Right cardiac atrium (tissue), 5 donors: ENCODE measurements at places on chromosomes 1 and 21. TPM values are rescaled to one million over a fixed set of nuclear protein-coding genes. Genes with fewer than 3 reads are reported as not detected.

GRCh38 chr1:118388301-118388959, 203.4 kb upstream of the SPAG17 start:
- DNase-seq = no peak

- no peak for DNase-seq
Observed at GRCh38 chr1:162141281-162142054, 72.0 kb downstream of the NOS1AP start.

- DNase-seq = peak; percentile 50
Observed at GRCh38 chr1:201486187-201486586, 17.2 kb upstream of the PHLDA3 start.

- DNase-seq = no peak
Observed at GRCh38 chr1:193841857-193842256, 655.4 kb upstream of the B3GALT2 start.

DNA sequence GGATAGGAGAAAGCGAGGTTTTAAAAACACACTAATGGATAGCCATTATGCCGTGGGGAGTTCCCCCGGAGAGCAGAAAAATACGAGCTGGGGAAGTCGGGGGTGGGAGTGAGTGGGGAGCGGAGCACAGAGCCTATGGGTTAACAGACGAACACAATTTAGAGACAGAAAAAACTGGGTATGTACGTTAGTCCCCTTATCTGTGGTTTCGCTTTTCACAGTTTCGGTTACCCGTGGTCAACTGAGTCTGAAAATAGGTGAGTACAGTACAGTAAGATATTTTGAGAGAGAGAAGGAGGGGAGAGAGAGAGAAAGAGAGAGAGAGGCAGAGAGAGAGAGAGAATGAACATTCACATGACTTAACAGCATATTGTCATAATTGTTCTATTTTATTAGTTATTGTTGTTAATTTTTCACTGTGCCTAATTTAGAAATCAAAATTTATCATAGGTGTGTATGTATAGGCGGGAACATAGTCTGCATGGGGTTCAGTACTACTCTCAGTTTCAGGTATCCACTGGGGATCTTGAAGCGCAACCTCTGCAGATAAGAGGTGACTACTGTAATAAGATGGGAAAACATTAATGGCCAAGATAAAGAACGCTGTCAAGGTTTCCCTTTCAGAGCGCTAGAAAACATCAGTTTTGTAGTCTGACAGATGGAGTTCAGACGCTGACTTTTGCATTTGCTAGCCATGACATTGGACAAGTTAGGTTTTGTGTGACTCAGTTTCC, 125.6 kb upstream of the LMO4 start:
- DNase-seq = no peak

DNA sequence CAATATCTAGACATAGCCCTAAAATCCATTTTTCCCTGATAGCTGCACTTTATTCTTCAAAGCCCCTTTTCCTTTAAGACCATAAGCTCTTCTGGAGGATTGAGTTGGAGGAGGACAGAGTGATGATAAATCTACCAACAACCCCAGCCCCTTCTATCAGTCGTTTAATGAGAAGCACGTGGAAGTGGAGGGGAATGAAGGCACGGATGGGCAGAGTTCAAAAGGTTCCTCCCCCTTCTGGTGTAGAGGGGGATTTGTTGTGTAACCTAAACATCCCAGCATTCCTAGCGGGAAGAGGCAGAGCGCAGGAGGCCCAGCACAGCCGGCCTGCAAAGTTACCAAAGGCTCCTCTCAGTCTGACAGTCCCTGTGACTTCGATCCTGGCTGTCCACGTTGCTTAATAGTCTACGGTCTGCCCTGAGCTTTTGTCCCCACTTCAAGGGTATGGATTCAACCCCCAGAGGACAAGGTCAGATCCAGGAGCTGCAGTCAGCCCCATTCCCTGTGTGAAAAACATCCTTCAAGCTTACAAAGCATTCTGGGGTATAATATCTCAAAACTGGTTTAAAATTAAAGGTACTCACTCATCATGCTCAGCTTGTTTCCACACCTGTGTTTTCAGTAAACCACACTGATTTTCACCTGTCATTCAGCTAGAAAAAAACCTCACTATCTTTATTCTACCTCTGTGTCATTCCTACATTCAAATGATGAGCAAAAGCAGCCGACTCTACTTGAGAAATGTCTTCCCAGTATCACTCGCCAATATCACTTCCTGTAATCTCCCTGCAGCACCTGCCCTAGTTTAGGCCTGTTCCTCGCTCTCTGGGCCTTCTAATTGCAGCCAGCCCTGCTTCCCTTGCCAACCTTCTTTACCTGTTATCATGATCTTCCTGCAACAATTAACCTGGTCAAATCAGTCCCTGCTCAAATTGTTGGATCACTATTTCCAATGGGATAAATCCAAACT, 117.9 kb downstream of the PLPP3 start:
- no peak for DNase-seq

DNA sequence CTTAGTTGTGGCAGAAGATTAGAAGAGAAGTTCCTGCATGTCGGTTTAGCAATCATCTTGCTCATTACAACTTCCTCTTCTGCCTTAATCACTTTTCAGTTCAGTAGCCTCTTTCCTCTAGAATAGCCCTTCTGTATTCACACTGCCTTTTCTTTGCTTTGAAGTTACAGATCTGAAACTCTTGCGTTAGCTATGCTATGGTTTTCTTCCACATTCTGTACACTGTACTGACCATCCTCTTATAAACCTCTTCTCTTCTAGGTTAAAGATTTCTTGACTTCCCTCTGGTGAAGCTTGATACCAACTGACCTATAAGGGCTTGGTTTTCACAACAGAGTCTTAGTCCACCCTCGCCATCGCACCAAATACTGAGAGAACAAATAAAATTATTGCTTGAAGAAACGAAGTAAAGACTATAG, 35.0 kb downstream of the C21orf91 start:
- DNase-seq = no peak

- DNase-seq = peak; percentile 75
Observed at GRCh38 chr1:212557739-212558692, 50.5 kb upstream of the ATF3 start.

- DNase-seq = no peak
Observed at GRCh38 chr1:161051219-161051618, 5.4 kb upstream of the USF1 start.

GRCh38 chr1:53582211-53583020, 123.2 kb downstream of the DMRTB1 start:
- no peak for DNase-seq

DNA sequence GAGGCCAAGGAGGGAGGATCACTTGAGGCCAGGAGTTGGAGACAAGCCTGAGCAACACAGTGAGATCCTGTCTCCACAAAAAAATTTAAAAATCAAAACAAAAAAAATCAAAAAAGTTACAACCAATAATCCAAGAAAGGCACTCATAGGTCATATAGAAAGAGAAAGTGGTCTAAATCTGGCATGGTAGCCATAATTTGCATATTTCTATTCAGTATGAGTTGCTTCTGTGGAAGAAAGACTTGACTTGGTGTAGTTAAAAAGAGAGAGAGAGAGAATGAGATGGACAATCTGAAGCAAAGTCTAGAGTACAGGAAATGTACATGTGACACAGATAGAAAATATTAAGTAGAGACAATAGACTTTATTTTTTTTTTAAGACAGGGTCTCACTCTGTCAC, 22.5 kb downstream of the JMJD4 start:
- no peak for DNase-seq

DNA sequence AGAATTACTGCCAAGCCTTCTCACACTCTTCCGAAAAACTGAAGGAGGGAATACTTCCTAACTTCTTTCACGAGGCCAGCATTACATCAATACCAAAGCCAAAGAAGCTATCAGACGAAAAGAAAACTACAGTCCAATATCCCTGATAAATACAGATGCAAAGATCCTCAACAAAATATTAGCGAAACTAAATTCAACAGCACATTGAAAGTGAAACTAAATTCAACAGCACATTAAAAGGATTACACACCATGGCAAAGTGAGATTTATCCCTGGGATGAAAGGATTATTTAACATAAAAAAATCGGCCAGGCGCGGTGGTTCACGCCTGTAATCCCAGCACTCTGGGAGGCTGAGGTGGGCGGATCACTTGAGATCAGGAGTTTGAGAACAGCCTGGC, 176.8 kb downstream of the FAF1 start:
- no peak for DNase-seq

DNA sequence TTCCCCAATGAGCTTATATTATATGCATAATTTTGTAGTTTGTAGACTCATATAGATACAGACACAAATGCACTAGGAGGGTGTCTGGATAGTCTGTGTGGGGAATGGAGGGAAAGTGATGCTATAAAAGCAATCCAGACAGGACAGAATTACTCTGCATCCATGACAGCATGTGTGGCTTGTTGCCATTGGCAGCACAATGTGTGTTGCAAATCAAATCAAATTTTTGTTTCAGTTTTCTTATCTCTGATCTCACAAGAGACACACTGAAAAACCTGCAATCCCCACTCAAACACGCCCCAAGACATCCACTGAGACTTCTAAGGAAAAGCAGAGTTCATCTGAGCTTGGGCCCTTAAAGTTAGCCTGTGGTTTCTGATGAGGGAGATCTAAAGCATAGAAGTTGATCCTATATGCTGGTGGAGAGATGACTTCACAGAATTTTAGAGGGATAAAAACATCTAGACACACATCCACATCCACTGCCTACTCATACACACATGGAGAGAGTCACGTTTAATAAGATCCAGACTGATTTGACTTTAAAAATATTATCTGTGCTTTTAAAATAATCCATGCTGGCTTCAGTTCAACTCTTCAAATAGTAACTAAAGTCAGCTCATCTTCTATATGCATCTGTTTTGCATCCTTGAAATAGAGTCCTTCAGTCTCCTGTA, 313.0 kb upstream of the PLXNA2 start:
- DNase-seq = peak; percentile 19

DNA sequence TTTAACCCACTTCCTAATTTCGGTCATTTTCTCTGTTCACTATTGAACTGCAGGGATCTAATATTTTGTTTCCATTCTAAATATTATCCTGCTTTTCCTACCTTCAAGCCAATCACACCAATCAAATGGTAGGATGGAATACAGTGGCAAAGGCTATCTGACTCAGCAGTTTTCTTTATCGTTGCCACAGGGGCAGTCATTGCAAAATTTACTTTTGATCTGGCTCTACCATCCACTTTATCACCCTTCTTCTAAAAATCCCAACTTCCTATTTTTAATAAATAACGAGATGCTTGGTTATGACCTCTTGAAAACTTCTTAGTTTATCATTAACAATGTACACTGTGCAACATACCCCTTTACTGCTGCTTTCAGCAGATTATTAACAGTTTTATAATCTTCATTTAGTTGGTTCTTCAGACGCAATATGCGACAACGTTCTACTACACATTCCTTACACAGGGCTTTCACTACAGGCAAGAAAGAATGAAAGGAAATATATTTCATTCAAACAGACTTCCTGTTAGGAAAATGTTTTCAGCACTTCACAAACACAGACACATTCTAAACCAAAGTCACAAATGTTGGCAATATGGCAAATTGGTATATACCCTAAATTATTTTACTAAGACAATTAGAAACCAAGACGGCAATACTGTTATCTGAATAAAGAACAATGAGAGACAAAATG, 52.3 kb upstream of the RAP1GAP start:
- no peak for DNase-seq

GRCh38 chr1:32666901-32667566, 16.0 kb downstream of the RBBP4 start:
- DNase-seq = no peak

GRCh38 chr1:1954831-1955441, 35.9 kb upstream of the TMEM52 start:
- DNase-seq = no peak

- DNase-seq = peak; percentile 44
Observed at GRCh38 chr1:3460672-3461131, 6.2 kb downstream of the ARHGEF16 start.

GRCh38 chr1:101239095-101240040, 2.5 kb downstream of the S1PR1 start:
- DNase-seq = no peak

DNA sequence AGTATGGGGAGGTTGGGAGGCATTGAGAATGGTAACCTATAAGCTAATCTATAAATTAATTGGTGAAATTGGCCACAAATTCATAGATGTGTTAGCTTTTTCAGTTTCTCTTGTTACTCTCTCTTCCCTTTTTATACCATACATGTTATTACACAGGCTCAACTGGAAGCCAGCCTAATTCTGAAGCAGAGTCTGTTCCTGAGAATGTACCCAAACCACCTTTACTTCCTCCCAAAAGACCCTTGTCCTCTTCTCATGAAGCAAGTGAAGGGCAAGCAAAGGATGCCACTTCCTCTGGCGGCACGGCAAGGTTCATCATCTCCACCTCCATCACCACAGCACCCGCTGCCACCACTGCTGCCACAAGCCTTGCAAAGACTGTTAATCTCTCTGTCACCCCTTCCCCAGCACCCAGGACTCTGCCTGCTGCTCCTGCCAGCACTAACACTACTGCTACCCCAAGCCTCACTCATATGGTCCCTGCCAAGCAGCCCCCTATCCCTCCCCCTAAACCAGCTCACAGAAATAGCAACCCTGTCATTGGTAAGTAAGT, 39.5 kb upstream of the RCC1 start:
- DNase-seq = no peak

DNA sequence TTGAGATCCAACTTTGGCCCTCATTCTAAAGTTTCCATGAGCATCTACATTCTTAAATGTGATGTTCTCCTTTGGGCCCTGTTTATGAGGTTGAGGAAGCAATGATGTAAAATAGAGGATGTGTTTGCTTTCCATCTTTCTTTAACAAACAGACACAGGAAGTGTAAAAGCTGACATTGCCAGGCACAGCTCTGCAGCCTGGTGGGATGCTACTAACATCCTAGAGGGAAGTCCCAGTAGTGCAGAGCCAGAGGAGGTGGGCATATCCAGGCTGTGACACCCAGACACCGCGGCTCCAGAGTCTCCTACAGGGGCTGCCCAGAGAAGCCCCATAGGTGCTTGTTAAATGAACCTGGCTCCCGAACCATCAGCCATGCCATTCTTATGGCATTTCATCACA, 16.2 kb downstream of the OLFML2B start:
- no peak for DNase-seq

- no peak for DNase-seq
Observed at GRCh38 chr1:39833121-39833520, 44.5 kb upstream of the BMP8B start.

DNA sequence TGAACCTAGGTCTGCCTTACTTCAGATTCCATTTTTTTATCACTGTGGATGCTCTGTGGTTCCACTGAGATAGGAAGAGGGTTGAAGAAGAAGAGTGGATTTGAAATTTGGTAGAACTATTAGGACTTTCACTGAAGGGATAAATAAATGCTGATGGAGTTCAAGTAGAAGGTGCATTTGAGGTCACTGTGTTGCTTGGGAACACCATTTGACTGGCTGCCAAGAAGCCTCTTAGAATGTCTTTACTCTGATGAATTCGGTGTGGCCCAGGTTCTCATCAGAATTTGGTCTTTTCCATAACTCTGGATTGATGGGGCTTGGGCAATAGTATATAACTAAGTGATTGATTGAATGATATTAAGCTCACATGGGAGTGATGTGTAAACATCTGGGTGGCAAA, 11.9 kb downstream of the XPR1 start:
- no peak for DNase-seq

IFI6 gene
- 56.2 TPM for total RNA-seq

ELAPOR1 gene
- 0.31 TPM for total RNA-seq

IGSF9 gene
- total RNA-seq = 0.17 TPM

GBP6 gene
- total RNA-seq = 0.09 TPM

OR2L8 gene
- total RNA-seq = not detected

ATAD3B gene
- total RNA-seq = 9.2 TPM

KRTAP7-1 gene
- not detected for total RNA-seq

ZZZ3 gene
- 39.0 TPM for total RNA-seq

CENPF gene
- total RNA-seq = 0.37 TPM

HFM1 gene
- total RNA-seq = 2.2 TPM

RPTN gene
- not detected for total RNA-seq

KIRREL1 gene
- 11.7 TPM for total RNA-seq

VWA5B1 gene
- 0.51 TPM for total RNA-seq

TMEM240 gene
- total RNA-seq = 9.3 TPM

DYNLT5 gene
- total RNA-seq = 0.65 TPM

PTPN7 gene
- 0.82 TPM for total RNA-seq
